ENCODE measurements at places on chromosomes 2 and 18. TPM values are rescaled to one million over a fixed set of nuclear protein-coding genes. Genes with fewer than 3 reads are reported as not detected.

GRCh38 chr2:227884511-227884947, 13.1 kb downstream of the DAW1 start:
- DNase-seq: peak; percentile 92

DNA sequence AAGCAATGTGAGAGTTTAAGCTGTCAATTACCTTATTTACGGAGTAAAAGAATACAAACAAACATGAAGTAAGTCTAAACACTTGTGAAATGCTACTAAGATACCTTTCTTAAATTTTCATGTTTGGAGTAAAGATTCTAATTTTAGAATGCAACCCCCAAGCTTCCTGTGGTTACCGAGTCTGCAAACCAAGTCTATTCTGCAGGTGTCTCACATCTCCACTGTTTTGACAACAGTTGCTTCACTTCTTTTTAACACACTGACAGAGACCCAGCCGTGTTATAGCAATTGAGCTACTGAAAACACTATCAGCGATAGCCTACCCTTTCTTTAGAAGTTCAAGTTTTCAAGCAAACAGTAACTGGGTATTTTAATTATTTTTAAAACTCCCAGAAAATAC, 608.3 kb downstream of the ERBB4 start:
- DNase-seq: no peak

DNA sequence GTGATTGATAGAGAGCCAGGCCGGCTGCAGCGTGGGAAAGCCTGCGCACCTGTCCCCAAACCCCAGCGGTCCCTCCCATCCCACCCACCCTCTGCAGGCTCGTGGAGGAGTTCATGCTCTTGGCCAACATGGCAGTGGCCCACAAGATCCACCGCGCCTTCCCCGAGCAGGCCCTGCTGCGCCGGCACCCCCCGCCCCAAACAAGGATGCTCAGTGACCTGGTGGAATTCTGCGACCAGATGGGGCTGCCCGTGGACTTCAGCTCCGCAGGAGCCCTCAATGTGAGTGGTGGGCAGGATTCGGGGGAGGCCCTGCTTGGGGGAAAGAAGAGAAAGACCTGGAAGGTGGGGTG, 48.9 kb upstream of the ALPP start:
- DNase-seq: peak; percentile 14

GRCh38 chr2:209900638-209901037, 101.8 kb upstream of the RPE start:
- no peak for DNase-seq

DNA sequence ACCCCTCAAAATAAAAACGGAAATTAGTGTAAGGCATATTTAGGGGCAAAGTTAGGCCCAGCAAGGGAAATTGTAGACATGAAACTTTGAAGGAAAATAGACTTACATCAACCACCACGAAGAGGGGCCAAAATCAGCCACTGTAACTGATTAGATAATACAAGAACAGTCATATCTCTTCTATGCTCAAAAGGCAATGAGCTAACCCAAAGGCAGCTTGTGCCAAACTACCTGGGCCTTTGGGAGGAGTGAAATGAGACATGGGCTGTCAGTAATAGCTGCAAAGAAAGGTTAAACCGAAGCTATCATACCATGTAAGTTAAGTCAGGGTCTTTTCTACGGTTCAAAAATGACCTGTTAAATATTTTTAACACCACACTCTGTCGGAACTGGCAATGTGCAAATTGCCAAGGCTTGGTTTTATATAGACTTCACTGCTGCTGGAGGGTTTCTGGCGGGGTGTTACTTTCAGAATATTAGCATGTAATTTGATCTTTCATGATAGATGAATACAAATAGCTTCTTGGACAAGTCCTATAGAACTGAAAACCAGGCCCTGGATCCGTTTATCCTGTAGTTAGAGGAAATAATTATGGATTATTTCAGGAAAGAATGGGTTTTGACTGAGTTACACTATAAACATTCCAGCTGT, 69.6 kb downstream of the ACVR1 start:
- no peak for DNase-seq

DNA sequence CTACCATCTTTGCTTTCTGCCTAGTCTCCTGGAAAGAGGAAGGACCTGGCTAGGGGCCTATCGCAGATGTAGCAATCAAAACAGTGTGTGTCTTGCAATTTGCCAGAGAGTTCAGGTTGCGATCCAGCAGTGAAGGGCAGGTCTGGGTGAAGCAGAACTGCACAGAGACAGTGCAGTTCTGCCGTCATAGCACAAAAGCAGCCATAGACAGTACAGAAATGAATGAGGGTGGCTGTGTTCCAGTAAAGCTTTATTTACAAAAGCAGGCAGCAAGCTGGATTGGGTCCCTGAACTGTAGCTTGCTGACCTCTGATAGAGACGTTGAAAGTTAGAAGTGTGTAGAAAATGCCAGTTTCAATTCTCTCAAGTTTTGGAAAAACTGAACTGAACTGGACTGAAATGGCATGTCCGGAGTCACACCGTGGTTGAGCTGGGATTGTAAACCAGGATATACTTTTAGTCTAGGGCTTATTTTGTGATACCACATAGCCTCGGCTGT, 186.8 kb downstream of the LTBP1 start:
- no peak for DNase-seq

DNA sequence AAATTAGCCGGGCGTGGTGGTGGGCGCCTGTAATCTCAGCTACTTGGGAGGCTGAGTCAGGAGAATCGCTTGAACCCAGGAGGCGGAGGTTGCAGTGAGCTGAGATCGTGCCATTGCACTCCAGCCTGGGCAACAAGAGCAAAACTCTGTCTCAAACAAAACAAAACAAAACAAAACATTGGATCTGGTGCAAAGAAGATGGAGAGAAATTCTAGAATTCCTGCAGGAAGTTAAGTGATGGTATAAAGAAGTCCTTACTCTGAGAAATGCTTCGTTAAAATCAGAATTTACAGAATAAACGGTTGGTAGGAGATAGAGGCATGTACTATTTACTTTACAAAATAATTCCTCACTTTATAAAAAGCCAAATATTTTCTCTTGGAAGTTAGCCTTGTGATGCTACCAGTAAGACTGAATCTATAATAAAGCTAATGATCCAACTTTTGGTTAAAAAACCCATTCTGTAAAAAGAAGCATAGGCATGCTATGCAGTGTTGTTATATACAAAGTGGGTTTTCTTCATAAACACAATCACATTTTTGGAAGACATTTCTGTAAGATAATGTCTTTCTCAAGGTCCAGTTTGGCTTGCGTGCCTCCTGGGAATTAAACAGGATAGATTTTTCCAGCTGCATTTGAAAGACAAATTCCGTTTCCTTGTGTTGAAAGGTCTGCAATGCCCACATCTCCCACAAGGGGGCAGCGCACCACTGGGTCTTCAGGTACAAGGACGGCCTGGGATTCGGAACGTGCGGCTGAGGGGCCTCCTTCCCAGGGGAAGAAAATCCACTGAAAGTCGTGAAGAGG, 35.6 kb upstream of the PNO1 start:
- peak; percentile 89 for DNase-seq

GRCh38 chr2:170245312-170245711, 67.4 kb downstream of the MYO3B start:
- DNase-seq: no peak

- DNase-seq: peak; percentile 64
Observed at GRCh38 chr2:27807476-27807875, 36.0 kb downstream of the MRPL33 start.

GRCh38 chr2:221674446-221674845, 102.3 kb upstream of the EPHA4 start:
- DNase-seq: no peak

DNA sequence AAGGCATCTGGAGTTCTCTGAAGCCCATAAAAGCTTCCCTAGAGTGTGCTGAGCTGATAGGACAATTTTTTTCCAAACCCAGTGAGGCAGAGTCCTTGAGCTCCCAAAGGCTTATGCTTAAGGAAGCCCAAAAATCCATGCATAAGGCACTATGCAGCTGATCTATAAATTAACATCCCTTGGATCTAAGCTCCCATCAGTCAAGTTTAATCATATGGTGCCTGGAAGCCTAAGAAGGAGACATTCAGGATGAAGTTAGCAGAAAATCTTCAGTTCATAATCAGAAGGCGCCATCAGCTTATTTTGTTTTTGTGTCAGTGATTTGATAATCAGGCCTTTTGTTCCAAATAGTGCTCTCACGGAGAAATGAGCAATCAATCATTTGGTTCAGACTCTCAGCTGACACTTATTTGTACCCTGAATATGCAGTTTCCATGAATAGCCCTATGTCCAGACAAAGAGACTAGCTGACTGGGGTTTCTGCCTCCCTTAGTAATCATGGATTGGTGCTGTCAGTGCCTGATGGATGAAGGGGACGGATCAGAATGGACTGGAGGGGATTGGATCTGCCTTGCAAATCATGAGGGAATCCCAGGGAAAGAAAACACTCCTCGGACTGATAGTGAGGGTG, 464.8 kb upstream of the RGPD4 start:
- no peak for DNase-seq

DNA sequence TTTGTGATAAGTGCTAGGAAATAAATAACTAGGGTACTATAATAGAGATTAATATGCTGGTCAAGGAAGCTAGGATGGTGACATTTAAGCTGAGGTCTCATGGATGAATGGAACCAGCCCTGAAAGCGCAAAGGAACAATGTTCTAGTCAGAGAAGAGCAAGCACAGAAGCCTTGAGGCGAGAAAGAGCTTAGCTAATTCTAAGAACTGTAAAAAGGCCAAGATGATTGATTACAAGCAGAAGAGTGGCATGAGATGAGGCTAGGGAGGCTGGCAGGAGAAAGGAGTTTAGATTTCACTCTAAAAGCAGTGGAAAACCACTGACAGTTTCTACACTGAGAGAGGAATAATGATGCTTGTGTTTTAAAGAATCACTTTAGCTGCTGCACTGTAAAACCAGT, 3.4 kb upstream of the YIPF4 start:
- no peak for DNase-seq

GRCh38 chr2:4090668-4091630, 387.6 kb downstream of the DCDC2C start:
- no peak for DNase-seq

- DNase-seq: no peak
Observed at GRCh38 chr2:62010632-62011256, 105.3 kb downstream of the COMMD1 start.

DNA sequence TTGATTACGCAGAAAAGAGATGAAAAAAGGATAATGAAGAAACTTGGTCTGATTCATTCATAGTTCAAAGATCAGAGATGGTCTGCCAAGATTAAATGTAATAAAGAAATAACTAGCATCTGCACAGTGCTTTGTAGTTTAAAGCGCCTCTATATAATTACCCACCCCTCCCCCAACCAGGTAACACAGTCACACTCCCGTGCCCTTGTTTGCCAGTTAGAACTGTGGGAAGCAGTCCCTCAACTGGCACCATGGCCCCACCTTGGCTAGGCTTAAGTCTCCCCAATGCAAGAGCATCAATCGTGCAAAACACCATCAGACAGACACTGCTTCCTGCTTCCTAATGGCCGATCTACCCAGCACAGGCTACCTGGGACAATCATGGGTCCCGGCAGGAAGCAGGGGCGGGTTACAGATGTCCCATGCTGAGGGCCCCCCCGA, 11.6 kb downstream of the ADCY3 start:
- DNase-seq: no peak

DNA sequence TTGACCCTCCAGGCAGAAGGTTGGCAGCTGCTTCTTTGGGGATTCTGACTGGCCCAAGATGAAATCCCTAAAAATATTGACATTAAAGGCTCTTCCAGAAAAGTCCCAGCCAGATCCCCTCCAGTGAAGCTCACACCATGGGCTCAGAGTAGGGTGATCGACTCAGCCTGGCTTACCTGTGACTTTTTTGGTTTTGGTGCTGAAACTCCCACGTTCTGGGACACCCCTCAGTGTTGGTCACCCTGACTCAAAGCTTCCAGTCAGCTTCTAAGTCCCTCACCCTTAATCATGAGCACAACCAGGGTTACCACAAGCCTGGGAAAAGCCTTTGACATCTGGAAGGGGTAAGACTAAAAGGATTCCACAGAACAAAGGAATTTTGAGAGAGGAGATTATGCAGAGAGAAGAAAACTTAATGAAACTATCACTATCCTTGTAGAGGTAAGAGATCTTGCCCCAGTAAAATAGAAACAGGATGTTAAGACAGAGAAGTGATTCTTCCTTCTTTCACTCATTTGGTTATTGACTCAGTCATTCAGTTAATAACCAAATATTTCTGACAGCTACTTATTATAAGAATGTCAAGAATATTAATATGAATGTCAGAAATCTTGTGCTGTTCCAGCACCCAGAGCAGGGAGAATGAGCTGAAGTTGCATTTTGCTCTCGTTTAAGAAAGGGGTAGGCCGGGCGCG, 66.8 kb upstream of the SEC11C start:
- no peak for DNase-seq

Gene C2orf76
- 5.4 TPM for total RNA-seq

Gene DGKD
- 102 TPM for total RNA-seq

Gene GRHL1
- 2.0 TPM for total RNA-seq

Gene VIL1
- total RNA-seq: 550 TPM

Gene COL4A4
- total RNA-seq: 1.2 TPM

Gene NXPH2
- total RNA-seq: not detected

Gene SH3RF3
- total RNA-seq: 3.0 TPM

Measured in mucosa of descending colon (tissue), 3 donors.